Right ventricle myocardium superior (tissue), 1 donor: ENCODE measurements at places on chromosomes 5 and 9.

DNA sequence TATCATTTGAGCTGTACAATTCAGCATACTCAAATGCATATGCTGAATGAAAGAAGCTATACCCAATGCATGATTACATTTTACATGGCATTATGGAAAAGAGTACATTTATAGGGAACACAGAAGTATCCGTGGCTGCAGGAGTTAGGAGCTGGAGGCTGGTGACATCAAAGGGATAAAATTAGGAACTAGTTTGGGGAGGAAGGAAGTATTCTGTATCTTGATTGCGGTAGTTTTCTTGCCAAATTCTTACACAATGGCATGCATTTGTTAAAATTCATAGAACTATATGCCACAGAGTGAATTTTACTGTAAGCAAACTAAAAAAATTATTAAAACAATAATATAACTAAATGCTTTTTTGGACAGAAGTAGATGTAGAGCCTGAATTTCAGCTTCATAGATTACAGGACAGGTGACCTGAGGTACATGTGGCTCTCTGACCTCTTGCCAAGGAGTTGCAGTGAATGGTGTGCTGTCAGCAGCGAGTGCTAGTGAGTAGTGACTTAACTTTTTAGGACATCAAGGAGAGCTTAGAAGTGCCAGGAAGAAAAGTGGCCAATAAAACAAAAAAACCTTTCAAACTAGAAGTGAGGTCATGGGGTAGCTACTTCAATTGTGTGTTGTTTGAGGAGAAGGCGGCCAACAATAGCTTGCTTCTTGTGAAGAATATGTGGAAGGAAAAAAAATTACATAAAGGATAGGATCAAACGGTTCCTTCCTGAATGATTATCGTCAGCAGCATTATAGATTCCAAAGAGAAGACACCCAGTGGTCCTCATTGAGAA lies 514.9 kb upstream of the CLINT1 start:
- DNase-seq, result no peak

- no peak for DNase-seq
Measured at GRCh38 chr5:131258733-131259132, 5.1 kb upstream of the CDC42SE2 start.

DNA sequence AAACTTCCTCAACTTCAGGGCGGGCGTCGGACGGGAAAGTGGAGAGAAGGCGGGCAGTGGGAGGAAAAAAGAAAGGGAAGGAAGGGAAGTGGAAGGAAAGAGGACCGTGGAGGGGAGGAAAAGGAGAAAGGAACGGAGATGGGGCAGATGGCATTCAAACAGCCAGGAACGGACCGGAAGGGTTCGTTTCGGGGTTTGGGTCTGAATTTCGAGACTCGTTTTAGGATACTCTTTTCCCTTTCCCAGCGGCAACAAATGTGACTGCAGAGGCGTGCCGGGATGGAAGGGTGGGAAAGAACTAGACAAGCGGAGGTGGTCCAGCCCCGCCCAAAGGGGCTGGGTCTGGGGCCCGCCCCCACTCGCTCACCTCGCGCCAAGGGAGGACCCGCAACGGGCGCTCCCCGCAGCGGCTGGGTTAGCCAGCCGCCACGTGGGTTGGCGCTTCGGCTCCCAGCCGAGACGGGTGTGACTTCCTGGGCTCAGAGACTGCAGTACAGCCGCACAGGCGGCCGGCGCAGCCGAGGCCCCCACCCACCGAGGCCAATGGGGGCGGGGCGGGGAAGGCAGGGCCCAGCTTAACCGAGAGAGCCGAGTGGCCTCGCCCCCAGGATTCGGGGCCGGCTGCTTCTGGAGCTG lies 2.7 kb downstream of the VCAN start:
- peak; percentile 92 for DNase-seq

DNA sequence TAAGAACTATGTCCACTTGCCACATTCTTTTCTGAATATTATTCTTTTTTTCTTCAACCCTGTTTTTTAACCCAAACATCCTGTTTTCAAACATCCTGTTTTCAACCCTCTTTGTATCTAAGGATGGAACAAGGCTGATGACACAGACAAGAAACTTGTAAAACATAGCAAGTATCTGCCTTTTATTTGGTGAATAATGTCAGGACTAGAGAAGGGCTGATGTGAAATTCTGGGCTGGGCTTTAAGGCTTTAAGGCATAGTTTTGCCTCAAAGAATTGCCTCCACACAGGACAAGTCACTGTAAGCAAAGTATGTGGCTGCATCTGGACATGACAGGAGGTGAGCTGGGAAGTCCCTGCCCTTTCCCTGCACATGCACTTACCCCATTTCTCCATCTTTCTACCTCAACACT lies 42.5 kb upstream of the RIC1 start:
- no peak for DNase-seq

- DNase-seq, result no peak
Measured at GRCh38 chr5:40080191-40080590, 599.5 kb upstream of the PTGER4 start.

DNA sequence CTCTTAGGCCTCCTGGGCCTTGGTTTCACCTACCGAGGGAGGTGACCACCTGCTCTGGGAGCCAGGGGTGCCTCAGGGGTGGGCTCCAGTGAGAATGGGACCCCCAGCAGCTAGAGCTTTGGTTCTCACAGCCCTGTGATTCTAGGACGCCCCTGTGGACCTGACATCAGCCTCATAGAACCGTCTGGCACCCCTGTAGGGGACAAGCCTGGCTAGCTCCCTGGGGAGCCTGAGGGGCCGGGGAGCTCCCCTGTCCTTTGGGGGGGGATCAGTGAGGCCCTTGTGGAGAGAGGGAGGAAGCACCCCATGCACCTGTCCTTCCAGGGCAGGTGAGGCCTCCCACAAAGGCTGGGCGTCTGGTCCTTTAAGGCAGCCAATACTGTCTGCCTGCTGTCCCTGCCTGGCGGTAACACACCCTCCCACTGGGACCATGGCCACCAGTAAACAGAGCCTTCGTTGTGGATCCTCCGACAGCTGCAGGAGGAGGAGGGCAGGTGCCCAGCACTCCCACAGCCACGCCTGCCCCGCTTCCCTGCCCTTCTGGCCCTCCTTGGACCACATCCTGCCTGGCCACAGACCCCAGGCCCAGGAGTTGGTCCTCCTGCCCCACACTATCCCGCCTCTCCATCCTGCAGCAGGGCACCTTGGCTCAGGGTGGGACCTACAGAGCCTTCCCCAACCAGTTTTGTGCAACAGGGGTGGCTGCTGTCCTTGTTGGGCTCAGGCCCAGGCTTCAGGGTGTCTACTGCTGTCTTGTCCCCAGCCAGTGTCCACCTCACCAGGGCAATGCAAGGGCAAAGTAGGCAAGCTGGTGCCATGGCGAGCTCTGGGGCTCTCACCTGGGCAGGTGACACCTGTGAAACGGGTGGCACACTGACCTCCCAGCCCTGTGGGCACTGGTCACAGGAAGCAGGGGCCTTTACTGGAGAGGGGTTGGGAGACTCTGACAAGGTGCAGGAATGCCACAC lies 3.0 kb upstream of the TUBB4B start:
- DNase-seq, result no peak

GRCh38 chr5:156411185-156411613 lies 84.2 kb downstream of the SGCD start:
- no peak for DNase-seq

DNA sequence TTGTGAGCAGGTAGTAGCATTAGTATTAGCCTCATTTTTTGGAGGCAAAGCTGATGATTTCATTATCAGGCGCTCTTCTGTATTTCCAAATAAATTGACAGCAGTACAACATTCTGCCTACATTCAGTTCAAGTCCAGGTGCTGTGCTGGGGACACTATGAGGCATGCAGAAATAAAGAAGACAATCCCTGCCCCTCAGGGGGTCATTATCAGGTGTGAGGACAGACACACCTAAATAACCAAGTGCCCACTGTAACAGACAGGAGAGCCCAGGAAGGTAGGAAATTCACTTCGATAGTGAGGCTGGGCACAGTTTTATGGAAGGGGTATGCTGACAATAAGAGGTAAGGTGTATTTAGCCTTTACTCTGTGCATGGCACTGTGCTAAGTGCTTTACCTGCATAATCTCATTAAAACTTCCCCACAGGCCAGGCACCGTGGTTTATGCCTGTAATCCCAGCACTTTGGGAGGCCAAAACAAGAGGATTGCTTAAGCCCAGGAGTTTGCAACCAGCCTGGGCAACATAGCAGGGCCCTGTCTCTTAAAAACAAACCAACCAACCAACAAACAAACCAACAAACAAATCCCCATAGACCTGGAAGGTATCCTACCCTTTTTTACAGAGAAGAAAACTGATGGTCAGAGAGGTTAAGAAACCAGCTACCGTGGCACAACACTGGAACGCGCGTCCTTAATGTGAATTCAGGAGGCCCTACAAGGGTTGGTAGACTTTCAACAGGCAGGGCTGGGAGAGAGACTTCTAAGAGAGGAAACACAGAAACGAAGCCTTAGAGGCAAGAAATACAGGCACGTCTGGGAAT lies 17.5 kb upstream of the GPX3 start:
- DNase-seq, result no peak

DNA sequence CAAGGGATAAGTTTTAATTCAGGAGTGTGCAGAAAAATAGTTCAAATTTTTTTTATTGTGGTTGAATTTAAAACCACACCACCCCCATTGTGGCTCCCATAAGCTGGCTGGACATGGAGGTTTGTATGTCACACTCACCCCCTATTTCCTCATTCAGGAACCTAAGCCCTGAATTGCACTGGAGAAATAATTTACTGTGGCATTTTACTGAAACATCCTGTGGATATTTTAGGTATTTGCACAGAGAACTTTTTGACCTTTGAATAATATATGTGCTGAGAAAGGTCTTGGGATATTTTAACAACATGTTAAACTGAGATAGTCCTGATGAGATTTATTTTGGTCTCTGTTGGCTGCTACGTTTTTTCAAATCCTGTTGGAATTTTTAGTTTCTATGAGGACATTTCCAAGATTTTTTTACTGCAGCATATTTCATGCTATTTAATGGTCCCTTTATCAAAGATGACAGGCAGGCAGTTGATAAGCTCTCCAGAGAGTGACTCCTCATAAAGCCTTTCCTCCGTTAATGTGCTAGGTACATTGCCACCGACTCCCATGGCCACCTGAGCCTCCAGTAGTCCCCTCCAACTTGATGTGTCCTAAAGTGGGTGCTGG lies 51.2 kb upstream of the PALM2AKAP2 start:
- DNase-seq, result no peak

DNA sequence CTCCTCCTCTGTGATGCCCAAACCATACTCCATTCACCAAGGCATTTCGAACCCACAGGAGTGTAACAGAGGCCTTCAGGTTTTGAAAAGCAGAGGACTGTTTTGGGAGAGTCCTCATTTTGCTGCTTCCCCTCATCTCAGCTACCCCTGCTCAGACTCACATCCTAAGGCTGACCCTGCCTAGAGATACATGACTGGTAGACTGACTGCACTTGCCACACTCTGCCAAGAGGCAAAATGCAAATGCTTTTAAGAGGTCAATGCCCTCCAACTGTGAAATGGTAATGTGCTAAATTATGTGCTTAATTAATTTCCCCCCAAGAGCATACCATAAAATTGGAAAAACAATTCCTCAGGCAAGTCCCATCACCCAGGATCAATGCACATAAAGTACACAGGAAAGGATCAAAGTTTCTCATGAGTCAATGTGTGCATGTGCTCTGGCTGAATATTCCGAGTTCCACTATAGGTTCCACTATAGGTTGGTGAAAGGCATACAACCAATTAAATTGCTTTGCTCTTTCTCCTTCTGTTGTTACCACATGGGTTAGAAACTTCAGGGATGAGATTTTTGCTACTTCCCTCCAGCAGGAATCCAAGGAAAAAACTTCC lies 87.0 kb downstream of the RGS7BP start:
- no peak for DNase-seq

- no peak for DNase-seq
Measured at GRCh38 chr9:126109575-126109974, 217.1 kb upstream of the MVB12B start.

- DNase-seq, result no peak
Measured at GRCh38 chr5:180201051-180201987, 7.7 kb downstream of the RASGEF1C start.

GRCh38 chr5:142548739-142549275 lies 137.1 kb downstream of the FGF1 start:
- DNase-seq, result no peak

DNA sequence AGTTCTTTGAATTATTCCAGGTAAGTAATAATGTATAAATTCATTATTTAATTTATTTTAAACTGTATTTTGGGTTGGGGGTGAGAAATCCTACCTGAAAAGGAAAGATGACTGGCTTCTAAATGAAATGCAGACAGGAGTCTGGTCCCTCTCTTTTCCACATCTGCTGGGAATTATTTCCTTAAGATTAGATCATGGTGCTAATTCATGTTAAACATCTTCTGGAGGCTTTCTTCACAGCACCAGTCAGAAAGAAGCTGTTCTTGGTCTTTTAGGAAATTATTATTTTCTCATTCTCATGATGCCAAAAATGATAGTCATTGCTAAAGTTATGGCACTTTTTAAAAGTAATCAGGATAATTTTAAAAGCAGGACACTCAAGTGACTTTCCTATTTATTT lies 254.2 kb downstream of the CWC27 start:
- DNase-seq, result no peak

GRCh38 chr5:131857388-131857787 lies 60.6 kb upstream of the FNIP1 start:
- no peak for DNase-seq

DNA sequence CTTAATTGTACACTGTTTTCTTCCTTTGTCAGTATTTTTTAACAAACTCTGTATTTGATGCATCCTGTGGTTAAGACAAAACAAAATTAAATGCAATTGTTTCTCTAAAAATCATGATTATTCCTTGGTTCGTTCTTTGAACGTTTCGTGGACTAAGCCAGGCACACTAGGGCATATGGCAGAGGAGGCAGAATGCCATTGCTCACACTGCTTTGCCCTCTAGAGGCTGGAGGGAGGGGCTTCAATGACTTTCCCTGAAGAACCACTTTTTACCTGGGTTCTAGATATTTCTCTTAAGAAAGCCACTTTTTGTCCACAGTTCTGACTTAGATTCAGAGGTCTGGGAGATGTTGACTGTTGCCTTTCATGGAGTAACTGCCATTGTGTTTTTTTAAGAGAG lies 236.2 kb upstream of the ADAMTSL1 start:
- no peak for DNase-seq

DNA sequence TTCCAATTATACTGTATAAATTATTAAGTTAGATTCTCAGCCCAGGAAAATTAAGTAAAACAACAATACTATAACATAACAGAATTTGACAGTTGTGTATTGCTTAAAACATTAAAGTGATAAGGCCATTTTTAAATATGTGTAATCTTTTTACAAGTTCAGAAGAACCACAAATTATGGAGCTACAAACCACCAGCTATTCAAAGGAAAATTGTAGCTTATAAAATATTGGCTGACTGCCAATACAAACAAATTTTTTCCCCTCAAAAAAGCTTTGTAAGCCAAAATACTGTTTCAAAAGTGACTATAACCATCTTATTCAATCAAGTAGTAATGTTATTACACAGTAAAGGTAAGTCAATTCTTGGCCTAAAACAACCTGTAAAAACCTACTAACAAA lies 21.9 kb downstream of the STRBP start:
- DNase-seq, result no peak

- DNase-seq, result no peak
Measured at GRCh38 chr5:34913072-34913471, 2.2 kb downstream of the RAD1 start.

DNA sequence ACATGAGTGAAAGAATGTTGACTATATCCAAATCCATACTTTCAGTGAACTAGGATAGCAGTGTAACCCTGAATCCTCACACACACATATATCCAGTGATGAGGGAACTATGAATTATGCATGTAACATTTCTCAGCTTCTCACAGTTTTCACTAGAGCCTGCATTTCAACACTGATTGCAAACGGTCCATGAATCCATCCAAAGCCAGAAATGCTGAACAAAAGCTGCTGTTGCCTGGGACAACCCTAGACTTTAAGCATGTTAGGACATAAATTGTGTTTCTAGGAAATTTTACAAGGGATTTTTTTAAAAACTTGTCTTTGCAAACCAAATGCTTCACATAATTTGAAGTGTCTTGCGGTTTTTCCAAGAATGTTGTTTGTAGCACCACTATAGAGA lies 2010.0 kb upstream of the WWC1 start:
- DNase-seq, result no peak
